ENCODE measurements at places on chromosomes 2 and 18.

DNA sequence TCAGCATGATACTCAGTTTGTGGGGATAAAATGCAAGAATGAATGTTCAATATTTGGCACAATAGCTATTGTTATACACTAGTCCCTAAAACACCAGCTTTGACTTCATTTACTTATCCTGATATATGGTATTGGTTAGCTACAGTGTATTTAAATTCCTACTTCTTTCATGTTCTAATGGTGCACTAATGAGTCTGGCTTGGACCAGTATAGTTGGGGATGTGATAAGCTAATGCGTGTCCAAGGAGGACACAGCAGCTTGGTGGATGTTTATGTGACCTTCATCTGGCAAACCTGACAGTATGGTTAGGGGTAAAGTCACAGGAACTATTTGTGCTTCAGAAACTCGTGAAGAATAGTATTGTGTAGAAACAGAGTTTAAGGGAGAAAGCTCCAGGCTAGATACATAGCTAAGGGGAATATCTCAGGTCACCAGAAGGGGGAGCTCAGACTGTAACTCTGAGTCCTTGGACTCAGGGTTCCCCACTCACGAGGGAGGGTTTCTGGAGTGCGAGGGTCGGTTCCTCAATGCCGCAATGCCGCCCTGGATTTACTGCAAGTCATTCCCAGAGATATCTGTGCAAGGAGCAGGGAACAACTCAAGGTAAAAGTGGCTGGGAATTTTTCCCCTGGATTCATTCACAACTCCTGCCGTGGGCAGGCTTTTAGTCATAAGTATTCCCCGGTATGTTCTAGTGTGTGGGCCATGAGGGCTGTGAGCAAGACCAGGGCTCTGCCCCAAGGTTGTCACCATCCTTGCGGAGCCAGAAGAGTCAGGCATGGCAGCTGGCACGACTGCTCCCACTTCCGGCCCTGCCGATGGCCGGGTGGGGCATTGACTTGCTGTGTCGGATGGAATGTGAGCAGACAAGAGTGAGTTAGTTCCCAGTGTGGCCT lies 14.5 kb downstream of the IL1R2 start:
- DNase-seq: no peak

GRCh38 chr2:167136879-167137596 lies 248.8 kb downstream of the XIRP2 start:
- DNase-seq: no peak

DNA sequence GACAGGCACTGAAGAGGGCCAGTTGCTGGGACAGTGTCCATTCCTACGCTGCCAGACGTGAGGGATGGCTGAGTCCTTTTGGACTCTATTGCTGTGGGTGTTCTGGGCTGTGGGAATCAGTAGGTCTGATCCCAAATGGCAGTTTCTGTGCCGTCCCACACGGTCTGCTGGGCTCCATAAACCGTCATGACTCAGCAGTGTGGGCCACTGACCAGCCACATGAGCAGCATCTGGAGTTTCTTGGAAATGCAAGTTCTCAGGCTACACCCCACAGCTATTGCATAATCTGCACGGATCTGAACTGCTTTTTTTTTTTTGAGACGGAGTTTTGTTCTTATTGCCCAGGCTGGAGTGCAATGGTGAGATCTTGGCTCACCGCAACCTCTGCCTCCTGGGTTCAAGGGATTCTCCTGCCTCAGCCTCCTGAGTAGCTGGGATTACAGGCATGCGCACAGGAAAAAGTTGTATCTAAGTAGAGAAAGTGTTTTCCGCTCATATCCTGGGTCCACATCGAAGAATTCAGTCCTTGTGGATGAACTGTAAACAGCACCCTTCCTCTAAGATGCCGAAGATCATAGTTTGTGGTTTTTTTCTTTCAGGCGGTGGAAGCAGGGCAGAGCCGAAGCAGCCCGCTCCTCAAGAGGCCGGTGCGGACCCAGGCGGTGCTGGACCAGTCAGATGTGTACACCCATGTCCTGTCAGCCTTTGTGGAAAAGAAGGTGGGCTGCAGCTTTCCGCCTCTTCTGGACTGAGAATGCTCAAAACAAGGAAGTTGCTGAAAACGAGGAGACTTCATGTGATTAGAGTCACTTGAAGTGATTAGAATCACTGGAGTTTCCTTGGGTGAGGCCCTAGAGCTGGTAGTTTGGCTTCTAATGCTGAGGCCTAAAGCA lies 25.5 kb downstream of the RMC1 start:
- no peak for DNase-seq

DNA sequence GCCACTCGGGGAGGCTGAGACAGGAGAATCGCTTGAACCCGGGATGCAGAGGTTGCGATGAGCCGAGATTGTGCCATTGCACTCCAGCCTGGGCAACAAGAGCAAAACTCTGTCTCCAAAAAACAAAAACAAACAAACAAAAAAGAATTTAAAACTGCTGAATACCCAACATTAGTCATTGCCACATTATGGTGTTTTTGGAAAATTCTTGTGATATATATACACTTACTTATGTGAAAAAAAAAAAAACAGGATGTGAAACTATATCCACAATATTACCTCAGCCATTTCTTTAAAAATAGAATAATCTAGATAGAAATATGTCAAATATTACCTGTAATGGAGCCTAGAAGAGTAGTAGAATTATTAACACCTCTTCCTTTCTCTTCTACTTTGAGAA lies 288.3 kb upstream of the FN1 start:
- DNase-seq: no peak
